ENCODE measurements at places on chromosomes 3 and 15.

DNA sequence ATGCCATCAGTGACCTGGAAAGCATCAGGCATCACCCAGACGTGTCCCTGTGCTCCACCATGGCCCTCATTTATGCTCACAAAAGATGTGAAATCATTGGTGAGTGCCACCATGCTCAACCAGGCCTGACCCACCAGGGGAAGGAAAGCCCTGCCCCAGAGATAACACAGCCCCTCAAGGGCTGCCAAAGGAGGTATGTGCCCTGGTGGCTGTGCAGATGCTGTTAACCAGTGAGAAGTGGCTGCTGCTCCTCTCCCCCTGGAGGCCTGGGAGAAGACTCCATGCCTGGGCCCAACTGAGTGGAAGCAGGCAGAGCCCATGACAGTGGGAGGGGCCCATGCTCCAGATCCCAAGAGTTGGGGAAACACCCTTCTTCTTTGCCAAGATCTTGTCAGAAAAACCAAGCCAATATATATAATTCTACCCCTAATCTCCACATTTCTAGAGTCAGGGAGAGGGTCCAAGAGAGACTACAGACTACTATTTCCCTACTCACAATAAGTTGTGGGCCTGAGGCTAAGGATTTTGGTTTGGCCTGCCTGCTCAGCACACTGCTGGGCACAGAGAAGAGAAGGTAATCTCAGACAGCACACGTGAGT is 2.7 kb downstream of the TTC21A start:
- no peak for DNase-seq

GRCh38 chr3:37670961-37671483 is 190.7 kb upstream of the CTDSPL start:
- DNase-seq: no peak

DNA sequence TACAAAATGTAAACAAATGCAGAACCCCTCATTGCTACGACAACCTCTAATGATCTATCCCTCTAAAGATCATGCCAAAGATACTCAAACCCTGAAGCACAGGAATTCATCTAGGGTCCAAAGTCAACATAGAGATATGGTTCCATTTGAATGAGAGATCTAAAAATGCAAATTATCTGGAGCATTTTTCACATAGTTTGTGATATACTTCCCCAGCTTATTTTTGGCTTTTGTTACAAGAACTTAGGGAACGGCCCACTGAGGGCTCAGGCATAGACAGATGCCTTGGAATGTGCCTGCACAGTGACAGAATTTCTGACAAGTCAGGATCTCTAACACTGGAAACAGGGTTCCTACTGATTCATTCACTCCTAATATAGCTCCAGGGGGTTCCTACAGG is 258.9 kb upstream of the THBS1 start:
- no peak for DNase-seq

DNA sequence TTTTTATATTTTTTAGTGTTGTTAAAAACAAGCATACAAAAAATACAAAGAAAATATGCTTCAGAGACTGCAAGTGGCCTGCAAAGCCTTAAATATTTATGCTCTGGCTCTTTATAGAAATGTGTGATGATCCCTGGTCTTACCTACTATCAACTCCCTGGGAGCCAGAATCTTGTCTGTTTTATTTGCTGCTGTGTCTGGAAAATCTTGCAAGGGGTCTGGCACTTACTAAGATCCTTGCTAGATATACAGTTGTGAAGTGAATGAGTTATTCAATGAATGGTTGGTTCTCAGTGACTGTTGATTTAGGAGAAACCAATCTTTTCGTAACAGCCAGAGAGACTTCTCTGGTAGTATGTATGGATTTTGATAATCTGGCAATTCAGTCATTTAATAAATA is 521.0 kb upstream of the CFAP20DC start:
- no peak for DNase-seq

- no peak for DNase-seq
Observed at GRCh38 chr3:25723802-25724201, 59.1 kb upstream of the TOP2B start.

DNA sequence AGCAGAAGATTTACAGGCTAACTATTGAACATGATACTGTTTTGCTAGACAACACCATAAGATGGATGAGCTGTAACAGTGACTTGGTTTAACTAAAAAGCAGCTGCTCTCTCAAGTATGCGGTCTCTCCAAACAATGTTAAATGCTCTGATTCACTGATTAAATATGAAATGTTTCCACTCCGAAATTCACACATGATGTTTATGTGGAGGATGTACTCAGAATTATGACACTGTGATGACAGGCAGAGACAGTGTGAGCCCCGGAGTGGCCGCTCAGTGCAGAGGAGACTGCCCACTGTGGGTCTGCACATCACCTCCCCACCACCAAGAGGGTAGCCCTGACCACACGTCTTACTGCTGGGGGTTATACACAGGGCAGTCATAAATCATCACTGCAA is 83.9 kb upstream of the MEX3B start:
- no peak for DNase-seq

- DNase-seq: no peak
Observed at GRCh38 chr3:52721002-52721729, 15.3 kb downstream of the SPCS1 start.

DNA sequence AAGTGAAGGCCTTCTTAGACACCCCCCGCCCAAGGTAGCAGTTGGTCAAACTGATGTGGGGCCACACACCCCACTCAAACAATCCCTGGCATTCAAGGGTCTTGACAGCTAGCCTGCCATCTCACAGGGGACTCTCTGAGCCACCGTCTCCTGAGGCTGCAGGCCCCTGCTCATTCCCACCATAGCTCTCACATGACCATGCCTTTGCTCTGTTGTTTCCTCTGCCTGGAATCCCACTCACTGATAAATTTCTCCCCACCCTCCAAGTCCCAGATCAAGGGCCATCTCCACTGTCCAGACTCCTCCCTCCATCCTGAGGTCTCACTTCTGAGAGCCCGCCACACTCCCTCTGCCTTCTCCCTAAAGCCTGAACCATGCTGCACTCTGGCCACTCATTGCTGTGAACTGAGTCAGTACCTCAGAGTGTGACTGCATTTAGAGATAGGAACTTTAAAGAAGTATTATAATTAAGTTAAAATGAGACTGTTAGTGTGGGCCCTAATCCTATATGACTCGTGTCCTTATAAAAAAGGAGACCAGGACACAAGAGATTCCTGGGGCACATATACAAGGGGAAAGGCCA is 10.0 kb downstream of the WNT7A start:
- DNase-seq: no peak

- peak; percentile 20 for DNase-seq
Observed at GRCh38 chr3:119562307-119562961, 3.0 kb upstream of the CD80 start.

DNA sequence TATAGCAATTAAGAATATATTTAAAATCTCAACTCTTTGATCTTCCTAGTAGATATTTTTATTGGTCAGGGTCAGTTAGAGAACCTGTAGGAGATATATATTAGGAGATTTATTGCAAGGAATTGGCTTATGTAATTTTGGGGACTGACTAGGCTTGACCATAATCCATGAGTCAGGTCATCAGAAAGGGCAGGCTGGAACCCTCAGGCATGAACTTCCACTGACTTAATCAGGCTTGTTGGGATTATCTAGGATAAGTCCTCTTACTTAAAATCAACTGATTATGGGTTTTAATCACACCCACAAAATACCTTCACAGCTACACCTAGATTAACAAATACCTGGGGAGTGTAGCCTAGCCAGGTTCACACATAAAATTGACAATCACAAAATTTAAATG is 156.1 kb downstream of the MYRIP start:
- no peak for DNase-seq

- peak; percentile 10 for DNase-seq
Observed at GRCh38 chr3:71219744-71220638, 363.5 kb downstream of the FOXP1 start.

DNA sequence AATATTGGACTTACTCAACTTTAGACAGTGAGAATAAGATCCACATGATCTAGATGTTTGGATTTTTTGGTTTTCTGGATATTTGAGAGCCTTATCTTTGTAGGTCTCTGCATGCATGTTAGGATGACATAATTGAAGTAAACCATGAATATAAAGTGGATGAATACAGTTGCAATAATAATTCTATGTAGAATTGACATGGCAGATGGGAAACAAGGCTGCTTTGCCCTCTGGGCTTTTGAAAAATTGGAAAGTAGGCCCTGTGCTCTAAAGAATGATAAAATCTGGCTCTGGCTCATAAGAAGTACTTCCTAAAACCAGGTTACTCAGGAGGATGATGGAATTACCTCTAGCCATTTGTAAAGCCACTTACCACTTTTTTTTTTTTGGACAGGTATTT is 86.9 kb downstream of the ZNF609 start:
- no peak for DNase-seq

DNA sequence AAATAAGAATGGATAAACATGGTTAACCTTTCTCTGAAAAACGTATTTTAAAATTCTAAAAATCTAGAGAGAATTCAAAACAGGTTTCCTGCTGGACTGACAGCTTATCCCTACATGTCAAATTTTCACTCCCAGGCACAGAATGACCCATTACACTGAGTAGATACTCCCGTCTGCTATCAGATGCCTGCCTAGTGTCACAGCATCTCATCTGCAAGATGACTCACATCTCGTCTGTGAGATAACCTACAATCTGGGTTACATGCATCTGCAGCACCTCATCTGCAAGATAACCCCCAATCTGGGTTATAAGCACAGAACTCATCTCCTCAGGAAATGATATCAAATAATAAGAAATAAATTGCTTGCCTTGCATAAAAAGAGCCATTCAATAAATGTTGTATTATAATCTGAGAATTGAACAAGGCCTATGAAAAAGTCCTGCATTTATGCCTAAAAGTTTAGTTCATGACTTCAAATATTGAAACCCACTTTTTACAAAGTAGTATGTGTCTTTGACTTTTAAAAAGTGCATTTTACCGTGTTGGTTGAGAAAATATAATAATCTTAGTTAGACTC is 188.3 kb upstream of the THBS1 start:
- no peak for DNase-seq

GRCh38 chr3:96996009-96996408 is 181.6 kb downstream of the EPHA6 start:
- DNase-seq: no peak

GRCh38 chr3:45187694-45188141 is 38.4 kb downstream of the TMEM158 start:
- no peak for DNase-seq

DNA sequence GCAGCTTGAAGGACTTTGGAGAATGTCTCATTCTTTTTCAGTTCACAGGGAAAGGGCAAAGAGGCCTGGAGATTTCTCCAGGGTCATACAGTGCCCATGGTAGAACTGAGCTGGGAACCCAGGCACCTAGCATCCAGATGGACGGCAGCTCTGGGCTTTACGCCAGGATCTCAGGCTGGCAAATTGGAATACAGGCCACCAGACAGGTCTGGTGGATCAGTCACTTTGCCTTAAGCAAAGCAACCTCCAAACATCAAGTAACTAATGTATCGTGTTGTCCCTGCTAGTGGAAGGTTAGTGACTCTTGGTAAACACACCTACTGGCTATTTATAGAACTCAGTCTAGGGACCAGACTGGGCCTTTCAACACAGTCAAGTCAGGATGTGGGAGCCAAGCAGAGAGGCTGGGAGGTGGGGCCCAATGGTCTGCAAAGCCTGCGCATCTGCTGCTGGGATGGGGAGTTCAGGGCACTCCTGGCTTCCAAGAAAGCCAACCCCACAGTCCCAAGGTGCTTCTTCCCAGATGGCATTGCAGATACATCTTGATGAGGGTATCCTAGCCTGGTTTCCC is 30.2 kb downstream of the RPLP1 start:
- DNase-seq: no peak

GRCh38 chr3:112822064-112823055 is 24.3 kb downstream of the CD200R1L start:
- no peak for DNase-seq

GRCh38 chr3:27680517-27681246 is 41.4 kb downstream of the EOMES start:
- no peak for DNase-seq

GRCh38 chr3:180646187-180646790 is 33.0 kb downstream of the CCDC39 start:
- no peak for DNase-seq

DNA sequence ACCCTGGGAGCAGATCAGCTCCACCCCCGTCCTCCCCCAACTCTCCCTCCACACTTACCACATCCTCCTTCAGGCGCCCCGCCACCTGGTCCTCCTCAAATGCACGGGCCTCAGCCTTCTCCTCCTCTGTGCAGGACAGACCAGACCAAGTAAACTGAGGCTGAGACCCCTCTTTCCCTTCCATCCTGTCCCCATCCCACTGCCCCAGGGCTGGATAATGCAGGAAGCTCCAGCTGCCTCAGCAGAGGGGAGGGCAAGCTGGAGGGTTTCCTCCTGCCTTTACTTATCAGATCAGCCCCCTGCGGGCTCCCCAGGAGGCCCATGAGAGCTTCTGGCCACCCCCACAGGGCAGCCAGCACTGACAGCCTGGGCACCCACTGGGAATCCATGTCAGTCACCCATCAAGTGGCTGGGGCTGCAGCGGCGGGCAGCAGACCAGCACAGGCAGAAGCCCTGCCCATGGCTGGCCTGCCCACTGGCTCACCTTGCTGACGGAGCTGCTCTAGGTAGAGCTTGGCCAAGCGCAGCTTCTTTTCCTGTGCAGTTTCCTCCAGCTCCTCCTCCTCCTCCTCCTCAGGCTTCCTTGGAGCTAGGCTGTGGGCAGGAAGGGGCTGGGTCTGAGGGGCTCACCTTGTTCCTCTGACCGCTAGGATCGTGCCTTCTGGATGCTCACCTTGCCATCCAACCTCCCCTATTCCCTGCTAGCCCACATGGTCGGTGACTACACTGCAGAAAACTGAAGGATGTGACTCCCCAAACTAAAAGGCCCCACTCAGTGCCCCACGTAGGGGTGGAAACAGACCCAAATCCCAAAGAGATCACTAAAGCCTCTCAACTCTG is 3.9 kb downstream of the RRP9 start:
- DNase-seq: no peak

DNA sequence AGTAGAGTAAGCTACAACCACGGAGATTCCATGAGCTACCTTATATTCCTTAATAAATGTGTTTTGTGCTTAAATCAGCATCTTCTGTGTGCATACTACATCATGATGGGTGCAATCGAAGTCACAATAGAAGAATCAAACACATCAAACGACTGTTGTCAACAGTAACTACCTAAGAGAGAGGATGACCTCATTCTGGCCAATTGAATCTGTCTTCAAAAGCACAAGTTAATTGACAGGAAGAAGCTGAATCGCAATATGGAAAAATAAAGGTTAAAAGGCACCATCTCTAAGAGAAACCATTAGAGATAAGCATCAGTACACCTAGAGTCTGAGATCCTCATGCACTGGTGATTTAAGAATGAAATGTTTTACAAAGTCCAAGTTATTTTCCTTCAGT is 39.0 kb downstream of the CD200R1L start:
- DNase-seq: no peak

GRCh38 chr15:40282869-40283614 is at the start of gene ANKRD63:
TSS of gene ANKRD63 (minus strand) at chr15:40283064. CDS start at chr15:40282586, 478 bp downstream.
- DNase-seq: peak; percentile 32

GRCh38 chr3:17179381-17180205 is 294.8 kb downstream of the PLCL2 start:
- DNase-seq: no peak

DNA sequence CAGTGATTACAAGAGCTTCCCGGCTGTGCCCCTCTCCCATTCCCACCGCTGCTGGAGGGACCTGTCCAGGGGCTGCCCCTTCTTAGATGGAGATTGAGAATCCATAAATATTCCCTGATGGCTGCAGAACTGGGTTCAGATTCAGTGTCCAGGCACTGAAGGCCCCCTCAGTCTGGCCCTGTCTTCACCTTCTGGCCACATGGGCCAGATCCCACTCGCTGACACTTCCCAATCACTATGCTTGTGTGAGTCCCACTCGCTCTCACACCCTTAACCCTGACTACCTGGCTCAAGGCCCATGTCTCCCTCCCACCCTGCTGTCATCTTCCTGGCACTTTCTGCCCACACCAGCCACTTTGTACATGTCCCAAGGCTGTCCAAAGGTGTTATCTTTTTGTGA is 15.5 kb upstream of the MRPS22 start:
- no peak for DNase-seq

Data from activated T-helper 9 cell treated with anti-CD3 and anti-CD28 coated beads, Interleukin-2, amount 50 U/mL, for 16 hours (primary cell).